ENCODE measurements at places on chromosomes 1 and 21.

DNA sequence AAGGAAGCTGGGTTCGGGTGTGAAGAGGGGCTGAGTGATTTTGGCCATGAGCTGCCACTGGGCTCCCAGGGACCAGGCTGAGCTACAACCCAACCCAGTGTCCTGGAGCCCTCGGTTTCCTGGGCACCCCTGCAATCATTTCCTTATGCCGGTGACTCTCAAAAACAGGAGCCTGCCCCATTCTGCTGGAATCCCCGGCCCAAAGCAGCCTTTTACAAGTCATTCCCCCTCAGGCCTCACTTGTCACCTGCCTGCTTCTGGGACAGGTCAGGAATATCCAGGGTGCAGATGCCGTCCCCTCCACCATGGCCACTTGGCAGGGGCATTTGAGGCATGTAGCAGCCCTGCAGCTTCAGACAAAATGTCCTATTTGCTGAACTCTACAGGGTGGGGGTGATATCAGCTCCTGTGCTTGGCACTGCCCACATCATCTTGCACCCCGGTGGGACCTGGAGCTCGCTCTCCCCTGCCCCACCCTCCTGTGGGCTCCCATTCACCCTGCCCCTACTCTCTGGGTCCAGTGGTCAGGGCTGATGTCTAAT lies 30.0 kb downstream of the CDK18 start:
- no peak for DNase-seq

GRCh38 chr21:21231913-21232312 lies 233.7 kb downstream of the NCAM2 start:
- DNase-seq, result no peak

DNA sequence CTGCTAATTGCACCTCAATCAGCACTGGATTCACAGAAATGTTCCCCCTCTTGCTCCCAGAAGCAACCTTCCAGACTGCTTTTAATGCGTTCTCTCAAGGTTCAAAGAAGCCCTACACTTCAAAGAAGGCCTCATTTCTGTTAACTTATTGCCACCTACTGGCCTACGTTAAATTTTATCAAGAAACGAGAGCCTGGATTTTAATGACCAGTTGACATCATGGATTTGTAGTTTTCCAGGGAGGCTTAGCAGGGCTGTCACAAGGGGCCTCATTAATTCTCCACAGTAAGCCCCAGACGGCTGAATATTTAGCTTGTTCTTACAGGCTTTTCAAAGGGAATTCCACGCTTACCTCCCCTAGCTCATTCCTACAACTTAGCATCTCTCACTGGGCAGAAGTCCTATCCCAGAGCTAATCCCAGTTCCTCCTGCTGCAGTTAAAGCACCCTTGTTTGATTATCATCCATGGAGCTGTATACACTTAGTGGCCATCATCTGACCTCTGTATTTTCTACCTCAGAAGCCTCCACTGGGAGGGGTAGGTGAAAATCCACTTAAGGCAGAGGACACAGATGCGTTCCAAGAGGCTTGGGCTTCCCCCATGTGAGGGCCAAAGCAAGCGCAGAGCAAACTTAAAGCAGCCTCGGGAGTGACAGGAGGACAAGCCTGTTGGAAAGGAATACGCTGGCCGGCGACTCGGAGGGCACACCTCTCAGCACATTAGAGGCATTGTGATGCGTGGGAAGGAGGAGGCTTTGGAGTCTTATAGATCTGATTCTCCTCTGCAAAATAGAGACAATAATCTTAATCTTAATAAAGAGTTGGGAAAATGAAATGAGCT lies 32.2 kb upstream of the CYP4X1 start:
- DNase-seq, result no peak

GRCh38 chr1:9086796-9087195 lies 17.4 kb upstream of the SLC2A5 start:
- no peak for DNase-seq

DNA sequence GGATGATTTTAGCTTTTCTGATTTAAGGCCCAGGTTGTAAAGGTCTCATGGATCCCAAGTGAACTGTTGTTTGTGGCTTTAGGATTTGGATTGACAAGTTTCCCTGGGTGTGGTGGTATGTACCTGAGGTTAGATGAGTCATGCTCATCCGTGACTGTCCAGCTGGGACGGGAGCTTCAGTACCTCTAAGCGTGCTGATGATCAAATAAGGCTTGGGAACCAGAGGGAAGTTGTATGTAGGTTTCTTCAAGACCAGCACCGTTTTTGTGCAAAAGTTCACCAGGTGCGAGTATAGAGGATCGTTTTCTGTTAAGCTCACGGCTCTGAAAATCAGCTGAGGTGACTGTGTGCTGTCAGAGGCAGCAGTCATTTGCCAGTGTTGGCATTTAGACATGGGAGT lies 19.8 kb downstream of the PLA2G2E start:
- DNase-seq, result no peak
